AG20443 (cell line): ENCODE measurements at places on chromosomes 3 and 15.

DNA sequence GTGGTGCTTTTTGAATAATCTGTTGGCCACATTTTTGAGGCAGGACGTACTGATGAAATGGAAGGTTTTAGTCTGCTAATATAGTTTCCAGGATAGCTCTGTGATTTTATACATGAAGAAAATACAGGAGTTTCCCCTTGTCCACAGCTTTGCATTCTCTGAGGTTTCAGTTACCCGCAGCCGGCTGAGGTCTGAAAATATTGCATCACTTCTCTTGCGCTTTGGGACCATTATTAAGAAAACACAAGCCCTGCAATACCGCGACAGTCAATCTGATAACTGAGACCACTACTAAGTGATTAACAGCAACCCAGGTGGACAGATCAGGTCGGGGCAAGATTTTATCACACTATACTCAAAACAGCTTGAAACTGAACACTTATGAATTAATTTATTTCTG, 33.0 kb downstream of the BLM start:
- no peak for DNase-seq

DNA sequence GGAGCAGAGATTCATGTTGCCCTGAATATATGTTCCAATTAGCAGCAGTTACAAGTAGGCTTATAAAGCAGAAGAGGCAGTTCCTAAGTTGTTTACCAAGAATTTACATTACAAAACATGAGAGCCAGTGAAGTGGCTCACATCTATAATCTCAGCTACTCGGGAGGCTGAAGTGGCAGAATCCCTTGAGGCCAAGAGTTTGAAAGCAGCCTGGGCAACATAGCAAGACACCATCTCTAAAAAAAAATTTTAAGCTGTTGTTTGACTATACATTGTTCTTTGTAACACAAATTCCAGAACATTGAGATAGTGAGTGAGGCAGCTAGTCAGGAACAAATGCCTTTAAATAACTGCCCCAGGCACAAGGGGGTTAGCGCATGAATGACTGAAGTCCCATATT, 10.3 kb upstream of the ZMAT3 start:
- no peak for DNase-seq

DNA sequence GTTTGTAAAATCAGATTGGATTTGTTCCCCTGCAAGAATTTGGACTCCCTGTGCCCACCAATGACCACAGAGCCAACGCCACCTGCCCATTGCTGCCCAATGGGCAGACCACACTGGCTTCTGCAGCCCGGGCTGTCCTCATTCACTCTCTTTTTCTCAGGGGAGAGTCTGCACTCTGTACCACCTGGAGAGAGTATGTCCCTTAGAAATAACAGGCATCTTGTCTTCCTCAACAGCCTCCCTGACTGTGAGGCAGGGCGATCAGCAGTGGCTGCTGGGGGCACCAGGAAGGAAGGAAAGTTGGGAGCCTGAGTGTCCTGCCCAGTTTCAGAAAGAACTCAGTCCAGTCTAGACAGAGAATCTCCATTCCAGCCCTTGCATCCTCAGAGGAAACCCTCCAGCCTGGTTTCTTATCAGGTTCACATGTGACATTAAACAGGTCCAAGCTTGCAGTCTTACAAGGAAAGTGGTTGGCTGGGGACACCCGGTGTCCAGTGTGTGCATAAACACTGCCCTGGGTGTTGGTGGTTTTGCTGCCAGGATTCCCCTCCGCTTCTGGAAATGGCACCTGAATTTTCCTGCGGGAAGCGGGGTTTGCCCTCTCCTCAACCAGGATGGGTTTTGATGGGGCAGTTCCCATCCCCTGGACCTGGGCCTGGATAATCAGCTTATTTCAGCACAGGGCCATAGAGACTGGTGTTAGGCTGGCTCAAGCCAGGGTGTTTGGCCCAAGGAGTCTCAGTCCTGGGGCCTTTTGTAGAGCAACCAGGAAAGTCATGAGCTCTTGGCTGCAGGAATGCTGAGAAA, 37.2 kb downstream of the SSUH2 start:
- DNase-seq = peak; percentile 77

DNA sequence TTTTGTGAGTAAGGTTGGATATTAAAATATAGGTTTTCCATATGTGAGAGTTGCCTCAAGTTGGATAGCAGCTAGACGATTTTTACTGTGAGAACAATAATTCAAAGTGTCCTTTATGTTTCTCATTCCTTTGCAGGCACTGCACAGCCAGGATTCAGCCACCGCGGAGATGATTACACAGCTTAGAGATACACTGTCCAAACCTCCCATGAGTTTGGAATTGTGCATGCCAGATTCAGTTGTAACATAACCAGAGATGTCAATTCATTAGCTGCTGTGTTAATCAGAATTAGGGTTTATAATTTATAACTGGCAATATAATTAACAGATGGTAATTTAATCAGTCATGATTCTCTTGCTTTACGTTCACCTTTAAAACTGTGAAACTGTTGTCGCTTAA, 132.3 kb downstream of the GABRB3 start:
- no peak for DNase-seq

GRCh38 chr3:36894914-36895313, 49.9 kb downstream of the TRANK1 start:
- no peak for DNase-seq

DNA sequence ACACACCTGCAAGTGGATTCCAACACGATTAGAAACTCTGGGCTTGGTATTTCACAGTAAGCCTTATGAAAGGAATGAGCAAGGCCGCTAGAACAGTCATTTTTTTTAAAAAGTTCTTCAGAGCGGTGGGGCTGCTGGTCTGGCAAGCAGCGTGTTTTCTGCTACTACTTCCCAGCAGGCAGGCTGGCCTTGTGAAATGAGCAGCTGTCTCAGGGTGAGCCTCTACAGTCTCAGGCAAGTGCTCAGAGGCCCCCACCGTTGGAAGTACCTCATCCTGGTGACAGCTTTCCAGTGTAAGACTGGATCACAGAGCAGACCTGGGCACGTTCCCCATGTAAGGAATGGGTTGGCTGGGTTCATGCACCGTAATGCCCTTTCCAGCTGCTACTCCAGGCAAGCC, 119.2 kb downstream of the LRIG1 start:
- DNase-seq = no peak

- no peak for DNase-seq
Observed at GRCh38 chr15:51398626-51399025, 57.2 kb downstream of the GLDN start.

- DNase-seq = no peak
Observed at GRCh38 chr3:60330107-60330506, 921.1 kb downstream of the FHIT start.
